ENCODE measurements at places on chromosomes 11 and 22.

DNA sequence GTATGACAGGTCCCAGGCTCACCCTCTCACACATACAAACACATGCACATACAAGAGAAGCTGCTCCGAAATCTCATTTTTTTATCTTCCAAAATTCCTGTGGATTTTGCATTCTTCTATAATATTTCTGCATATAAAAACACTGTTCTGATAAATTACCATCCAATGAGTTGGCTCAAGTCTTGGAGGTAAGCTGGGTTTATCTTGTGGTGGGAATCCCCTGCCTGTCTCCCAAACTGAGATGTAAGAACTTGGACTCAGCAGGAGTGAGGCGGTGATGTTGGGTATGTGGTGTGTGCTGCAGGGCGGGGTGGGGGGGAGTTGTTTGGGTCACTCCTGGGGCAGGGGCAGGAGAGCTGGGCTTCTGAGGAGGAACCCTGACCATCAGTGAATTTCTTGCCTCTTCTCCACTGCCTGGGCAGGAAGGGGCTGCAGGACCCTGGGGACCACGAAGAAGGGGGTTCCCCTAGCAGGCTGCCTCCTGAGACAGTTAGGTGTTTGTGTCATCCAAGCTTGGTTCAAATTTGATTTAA, 6.8 kb upstream of the P2RY6 start:
- DNase-seq, result no peak

GRCh38 chr22:29134448-29134847, 61.6 kb downstream of the KREMEN1 start:
- no peak for DNase-seq

GRCh38 chr11:110860461-110860860, 148.2 kb upstream of the ARHGAP20 start:
- DNase-seq, result no peak

GRCh38 chr22:45638834-45639746, 32.5 kb upstream of the ATXN10 start:
- peak; percentile 55 for DNase-seq

DNA sequence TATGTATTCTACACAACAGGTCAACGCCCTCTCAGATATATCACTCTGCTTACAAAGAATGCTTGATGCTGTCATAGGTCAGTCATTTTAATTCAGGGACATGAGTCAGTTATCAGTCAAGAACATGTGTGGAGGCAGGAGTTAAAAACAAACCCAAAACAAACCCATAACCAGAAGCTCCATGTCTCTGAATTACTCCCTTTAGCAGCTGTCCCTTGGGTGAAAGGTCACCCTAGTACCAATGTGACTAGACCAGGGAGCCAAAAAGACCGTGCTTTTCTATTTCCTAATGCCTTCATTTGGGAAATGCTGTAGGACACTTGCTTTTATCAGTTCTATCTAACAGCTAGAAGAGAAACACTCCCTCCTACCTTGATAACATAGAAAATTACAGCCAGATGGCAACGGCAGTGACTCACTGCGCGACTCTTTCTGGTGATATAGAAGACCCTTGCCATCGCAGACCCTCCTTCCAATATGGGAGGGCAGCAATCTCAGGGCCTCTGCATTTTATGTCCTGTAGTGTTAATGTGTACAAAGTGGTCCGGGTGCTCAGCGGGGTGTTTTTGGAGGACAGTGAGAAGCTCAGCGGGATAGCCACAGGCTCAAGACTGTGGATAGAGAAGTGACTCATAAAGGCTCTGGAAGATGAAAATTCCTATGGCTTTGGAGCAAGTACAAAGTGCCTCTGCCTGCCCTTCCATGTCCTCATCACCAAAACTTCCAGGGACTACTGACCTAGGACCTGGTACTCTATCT, 24.8 kb downstream of the APOL5 start:
- no peak for DNase-seq

DNA sequence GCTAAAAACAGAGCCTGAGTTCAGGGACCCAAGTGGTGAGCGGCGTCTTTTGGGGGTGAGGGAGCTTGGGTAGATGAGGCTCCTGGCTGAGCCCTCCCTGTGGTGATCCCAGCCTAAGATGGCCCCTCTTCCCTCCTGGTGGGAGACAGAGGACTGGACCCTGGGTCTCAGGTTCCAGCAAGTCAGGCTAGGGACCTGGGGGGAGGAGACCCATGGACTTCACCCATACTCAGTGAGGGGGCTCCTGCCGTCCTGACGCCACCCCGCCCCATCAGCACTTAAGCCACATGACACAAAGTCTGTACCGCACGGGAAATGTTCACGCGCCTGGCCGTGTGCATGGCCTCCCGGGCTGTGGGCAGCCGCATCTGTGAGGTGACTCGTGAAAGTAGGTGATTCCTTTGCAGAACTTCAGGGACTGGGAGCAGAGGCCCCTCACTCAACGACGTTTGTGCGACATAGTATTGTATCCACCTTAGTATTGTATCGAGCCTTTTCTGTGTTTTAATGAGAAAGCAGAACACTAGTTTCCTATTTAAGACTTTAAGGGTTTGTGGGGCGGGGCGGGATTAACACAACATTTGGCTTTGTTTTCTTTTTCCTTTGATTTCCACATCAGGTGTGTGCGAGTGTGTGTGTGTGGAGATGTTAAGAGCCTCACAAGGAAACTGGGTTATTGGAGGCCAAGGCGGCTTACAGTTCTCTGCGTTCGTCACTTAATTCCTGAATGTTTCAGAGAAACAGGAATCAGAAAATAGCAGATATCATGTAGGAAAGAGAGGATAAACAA, 18.4 kb upstream of the TMEM191C start:
- no peak for DNase-seq

- DNase-seq, result peak; percentile 9
Observed at GRCh38 chr22:39661842-39662685, 91.5 kb downstream of the CACNA1I start.

- peak; percentile 27 for DNase-seq
Observed at GRCh38 chr22:26429458-26430286, 612 bp downstream of the ASPHD2 start.

DNA sequence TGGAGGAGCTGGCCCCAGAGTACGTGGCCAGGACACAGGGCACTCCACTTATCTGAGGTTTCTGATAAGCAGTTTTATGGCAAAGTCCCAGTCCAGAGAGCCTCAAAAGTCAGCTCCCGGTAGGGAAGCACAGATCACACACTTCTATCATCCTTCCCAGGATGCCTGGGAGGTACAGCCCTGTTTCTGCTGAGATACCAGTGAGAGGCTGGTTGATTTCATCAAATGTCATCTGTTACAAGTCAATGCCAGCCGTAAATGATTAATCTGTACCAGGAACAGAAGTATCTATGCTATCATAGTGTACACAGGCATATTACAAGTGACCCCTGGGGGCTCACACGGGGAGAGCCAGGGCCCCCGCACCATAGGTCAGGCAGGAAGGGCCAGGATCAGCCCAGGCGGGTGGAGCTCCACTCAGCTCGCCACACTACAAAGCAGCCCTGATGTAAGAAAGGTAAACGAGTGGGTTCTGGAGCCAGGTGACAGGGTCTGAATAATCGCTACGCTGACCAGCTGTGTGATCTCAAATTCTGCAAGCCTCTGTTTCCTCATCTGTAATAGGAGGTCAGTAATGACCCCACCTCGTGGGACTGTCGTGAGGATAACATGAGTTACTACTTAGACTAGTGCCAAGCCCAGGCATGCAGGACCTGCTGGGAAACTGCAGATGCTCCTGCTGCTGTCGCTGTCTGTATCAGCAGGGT, 17.6 kb downstream of the PLA2G6 start:
- no peak for DNase-seq

GRCh38 chr22:18113680-18114394, 3.2 kb downstream of the TUBA8 start:
- peak; percentile 29 for DNase-seq

DNA sequence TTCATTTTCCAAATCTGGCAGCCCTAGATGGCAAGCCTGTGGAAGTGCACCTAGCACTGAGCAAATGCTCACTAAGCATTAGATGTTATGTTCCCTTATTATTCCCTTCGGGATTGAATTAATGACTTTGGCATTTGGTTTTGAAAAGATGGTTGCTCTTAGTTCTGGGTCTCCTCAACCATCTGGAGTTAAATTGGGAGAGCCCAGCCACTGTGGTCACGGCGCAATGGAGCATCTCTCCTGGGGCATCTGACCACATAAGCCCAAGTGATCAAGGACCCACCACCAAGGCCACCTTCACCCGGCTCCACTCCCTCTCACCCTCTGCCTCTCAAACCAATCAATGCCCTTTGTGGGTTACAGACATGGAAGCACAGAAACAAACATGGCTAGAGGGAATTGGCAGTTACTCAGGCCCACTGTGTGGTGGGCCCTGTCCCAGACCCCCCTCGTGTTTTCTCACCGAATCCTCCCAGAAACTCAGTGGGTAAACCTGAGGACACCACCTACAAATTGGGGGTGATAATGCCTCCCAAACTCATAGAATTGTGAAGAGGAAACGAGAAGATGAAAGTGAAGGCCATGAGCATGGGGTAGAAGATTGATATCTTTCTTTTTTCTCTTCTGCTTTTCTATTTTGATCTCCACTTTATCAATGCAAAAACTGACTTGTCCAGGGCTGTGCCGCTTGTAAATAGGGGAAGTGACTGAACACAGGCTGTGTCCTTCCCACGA, 52.2 kb downstream of the IRAG1 start:
- peak; percentile 78 for DNase-seq

- DNase-seq, result no peak
Observed at GRCh38 chr11:114354076-114354475, 46.2 kb downstream of the C11orf71 start.

DNA sequence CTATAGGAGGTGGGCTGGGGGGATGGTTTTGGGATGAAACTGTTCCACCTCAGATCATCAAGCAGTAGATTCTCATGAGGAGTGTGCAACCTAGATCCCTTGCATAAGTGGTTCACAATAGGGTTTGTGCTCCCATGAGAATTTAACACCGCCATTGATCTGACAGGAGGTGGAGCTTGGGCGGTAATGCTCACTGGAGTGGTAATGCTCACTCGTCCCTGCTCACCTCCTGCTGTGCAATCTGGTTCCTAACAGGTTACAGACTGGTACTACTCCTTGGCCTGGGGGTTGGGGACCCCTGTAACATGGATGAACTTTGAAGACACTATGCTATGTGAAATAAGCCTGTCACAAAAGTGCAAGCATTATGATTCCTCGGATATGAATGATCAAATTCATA, 87.0 kb upstream of the CLNS1A start:
- DNase-seq, result no peak

- DNase-seq, result no peak
Observed at GRCh38 chr11:100739666-100740065, 52.6 kb downstream of the ARHGAP42 start.

GRCh38 chr22:43094551-43094950, 5.4 kb upstream of the TTLL1 start:
- DNase-seq, result no peak

DNA sequence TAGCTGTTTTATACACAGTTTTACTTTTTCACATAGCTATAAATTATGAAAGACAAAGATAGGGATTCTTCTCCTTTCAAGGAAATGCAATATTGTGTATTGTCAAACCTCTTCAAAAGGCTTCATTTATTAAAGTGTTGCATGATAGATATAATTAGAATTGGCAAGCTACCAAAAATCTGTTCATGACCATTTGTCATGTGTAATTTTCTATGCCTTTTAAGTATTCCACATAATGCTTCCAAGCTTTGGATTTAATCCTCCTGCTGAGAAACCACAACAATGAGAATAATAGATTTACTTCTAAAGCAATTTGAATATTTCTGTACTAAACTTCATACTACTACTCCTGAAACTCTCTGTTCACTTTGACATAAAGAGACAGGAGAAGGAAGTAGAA, 403.2 kb upstream of the CCDC179 start:
- DNase-seq, result no peak

- DNase-seq, result no peak
Observed at GRCh38 chr22:25718135-25718840, 23.7 kb upstream of the MYO18B start.

DNA sequence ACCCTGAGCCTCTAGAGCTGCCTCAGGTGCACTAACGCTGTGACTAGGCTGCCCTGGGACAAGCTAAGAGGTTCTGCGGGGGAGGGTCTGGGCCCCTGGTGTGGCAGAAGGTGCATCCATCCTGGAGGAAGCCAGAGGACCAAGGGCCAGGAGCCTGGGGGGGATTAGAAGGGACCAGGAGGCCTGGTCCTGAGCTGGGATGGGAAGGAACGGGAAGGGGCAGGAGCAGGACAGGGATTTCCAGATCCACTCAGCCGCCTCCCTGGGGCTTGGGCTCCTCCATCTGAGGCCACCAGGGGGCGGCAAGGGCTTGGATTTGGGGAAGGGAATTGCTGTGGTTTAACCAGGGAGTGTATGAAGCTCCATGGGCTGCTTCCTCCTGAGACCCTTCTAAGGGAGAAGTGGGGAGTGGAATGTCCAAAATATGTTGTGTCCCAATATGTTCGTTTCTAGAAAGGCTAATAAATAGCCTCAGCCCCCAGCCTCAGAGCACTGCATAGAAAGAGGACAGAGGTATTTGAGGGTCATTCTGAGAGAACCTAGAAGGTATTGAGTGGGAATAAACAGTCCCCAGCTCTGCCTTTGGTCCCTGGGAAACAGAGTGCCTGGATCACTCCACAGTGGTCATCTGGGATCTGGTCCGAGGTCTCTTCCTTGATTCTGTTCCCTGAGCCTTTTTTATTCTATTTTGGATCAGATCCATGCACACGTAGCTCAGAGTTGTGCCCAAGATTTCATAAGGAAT, 17.4 kb upstream of the PRAME start:
- peak; percentile 71 for DNase-seq

DNA sequence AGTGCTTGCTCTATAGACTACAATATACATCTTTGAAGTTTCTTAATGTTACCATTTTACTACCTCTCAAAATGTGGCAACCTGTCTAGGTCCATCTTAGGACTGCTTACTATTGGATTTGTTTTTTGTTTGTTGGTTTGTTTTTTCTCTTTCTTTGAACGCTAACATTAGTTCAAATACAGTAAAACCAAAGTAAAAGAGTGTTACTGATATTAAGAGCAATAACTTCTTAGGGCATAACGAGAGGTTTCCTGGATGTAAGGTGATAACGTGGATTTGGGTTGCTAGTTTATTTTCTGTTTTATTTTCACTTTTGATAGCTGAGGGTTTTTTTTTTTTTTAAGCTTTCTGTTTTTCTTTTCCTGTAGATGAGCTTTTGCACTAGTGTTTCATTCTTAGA, 43.6 kb downstream of the TMEM135 start:
- no peak for DNase-seq

GRCh38 chr11:74786574-74786973, 37.9 kb downstream of the RNF169 start:
- DNase-seq, result peak; percentile 17

GRCh38 chr11:60657888-60658287, 41.5 kb upstream of the MS4A8 start:
- no peak for DNase-seq

DNA sequence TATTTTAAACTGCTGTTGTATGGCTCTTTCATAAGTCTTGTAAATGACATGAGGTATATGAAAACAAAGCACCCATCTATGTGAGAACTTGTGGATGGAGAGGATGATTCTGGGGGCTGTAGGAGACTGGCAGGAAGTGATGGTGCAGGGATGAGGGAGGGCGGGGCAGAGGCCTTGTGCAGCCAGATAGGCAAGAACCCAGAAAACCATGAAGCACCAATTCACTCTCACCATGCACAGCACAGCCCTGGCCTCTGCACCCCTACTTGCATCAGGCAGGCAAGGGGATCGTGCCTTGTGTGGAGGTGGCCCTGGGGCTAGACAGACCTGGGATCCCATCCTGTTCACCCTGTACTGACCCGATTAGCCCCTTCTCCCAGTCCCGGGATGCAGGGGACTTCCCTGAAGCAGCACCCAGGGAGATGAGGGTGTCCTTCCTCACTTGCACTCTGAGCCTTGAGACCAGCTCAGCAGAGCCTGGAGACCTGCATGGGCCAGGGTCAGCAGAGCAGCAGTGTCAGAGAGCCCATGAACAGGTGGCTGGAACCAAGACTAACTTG, 85.5 kb downstream of the MORC2 start:
- DNase-seq, result no peak

- DNase-seq, result peak; percentile 39
Observed at GRCh38 chr22:33299245-33299956, 241.2 kb upstream of the SYN3 start.

Data from suppressor macrophage (primary cell).